Stimulated activated CD4-positive, alpha-beta T cell treated with anti-CD3 and anti-CD28 coated beads, Interleukin-12 subunit alpha, Interleukin-12 subunit beta, amount 100 ng/mL, for 24 hours (primary cell): ENCODE measurements at places on chromosomes 2 and 18.

GRCh38 chr2:80292474-80292873 lies 12.1 kb downstream of the LRRTM1 start:
- DNase-seq: no peak

GRCh38 chr2:55045780-55046179 lies 4.5 kb downstream of the RTN4 start:
- no peak for DNase-seq

GRCh38 chr18:1252936-1253335 lies 348.3 kb downstream of the ADCYAP1 start:
- no peak for DNase-seq

GRCh38 chr18:79136742-79137141 lies 67.5 kb downstream of the ATP9B start:
- DNase-seq: no peak

DNA sequence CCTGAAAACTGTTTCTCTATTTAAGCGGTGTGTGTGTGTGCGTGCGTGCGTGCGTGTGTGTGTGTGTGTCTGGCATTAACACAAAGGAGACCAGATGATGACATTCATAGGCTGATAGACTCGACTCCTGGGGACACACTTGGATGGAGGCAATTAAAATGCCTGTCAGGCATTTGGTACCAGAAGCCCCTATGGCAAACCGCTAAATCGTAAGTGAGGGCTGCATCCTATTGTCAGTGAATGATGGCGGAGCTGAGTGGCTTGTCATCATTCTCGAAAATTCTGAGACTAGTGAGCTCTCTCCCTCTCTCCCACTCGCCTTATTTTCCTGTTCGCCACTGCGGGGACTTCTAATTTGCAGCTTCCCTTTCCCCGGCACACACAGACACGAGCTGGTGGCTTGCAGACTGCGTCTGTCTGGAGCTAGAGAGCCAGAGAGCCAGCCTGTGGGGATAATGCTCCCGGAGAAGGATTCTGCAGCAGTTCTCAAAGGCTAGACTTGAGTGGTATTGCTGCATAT lies 155.4 kb downstream of the MAP2 start:
- DNase-seq: no peak

- DNase-seq: no peak
These were observed 665.9 kb downstream of the CBLN2 start for GRCh38 chr18:71878226-71878625.

GRCh38 chr2:7815726-7816125 lies 866.1 kb upstream of the ID2 start:
- DNase-seq: no peak

- DNase-seq: no peak
These were observed 14.6 kb upstream of the ACOXL start for GRCh38 chr2:110717734-110718133.

DNA sequence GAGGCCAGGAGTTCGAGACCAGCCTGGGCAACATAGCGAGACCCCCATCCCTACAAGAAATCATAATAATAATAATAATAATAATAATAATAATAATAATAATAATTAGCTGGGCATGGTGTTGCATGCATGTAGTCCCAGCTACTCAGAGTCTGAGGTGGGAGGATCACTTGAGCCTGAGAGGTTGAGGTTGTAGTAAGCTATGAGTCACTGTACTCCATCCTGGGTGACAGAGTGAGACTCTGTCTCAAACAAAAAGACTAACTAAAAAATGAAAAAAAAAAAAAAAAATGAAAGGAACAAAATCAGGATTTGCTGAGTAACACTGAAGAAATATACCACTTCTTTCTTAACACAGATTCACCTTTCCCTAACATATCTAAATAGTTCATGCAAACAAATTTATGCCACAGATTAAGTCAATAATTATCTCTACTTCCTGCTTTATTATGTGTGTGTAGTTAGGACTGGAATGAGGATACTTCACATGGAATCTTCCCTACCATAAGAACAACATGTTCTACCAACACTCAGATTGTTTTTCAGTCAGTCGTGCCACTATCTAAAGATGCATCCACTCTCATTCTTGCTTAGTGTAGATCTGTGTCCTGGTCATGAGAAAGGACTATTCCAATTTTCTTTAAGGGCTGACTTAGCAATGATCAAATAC lies 928.7 kb downstream of the SLC4A3 start:
- no peak for DNase-seq

GRCh38 chr2:126864861-126865260 lies 33.8 kb upstream of the TEX51 start:
- DNase-seq: no peak

DNA sequence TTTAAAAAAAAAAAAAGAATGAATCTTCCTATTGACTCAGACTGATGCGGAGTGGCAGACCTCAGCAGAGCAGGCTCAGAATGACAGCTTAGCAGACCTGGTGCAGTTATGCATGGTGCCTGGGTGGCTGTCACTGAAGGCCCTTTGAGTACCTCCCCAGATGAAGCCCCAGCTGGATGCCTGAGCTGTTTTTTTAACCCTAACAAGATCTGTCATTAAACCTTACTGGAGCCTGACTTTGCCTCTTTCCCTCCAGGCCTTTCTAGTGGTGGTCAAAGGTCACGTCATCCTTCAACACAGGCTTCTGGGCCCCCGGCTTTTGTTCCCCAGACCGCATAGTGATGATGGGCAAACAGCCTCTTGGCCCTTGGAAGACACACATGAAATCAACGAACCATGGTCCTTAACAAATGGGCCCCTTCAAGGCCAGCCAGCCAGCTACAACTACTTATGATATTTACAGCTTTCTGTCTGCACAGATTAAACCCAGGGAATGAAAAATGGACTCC lies 138.3 kb upstream of the CYP1B1 start:
- no peak for DNase-seq

DNA sequence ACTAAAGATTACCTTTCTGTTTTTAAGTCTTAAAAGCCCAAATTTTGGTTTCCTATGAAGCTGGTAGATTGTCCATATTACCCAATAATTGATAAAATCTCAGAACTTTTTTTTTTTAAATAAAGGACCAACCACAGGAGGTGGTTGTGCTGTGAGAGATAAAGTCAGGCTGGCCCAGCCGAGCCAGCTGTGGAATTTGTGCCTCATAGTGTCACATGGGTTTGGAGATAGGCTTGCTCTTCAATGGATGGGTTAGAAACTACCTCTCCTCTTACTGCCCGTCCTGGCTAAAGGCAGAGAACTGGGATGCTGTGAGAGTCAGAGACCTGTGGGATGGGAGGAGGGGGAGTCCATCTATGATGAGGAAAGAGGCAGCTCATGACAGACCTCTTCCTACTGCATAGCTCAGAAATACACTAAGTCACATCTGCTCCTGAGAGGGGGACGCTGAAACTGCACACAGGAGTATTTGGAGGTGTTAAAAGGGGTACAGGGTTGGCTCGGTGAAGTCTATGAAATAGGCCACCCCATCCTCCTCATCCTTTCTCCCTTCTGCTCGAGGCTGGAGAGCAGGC lies 99.7 kb upstream of the MGAT4A start:
- DNase-seq: no peak

GRCh38 chr2:109242654-109243331 lies 113.8 kb downstream of the SH3RF3 start:
- no peak for DNase-seq

GRCh38 chr2:114032705-114033104 lies 142.8 kb downstream of the ACTR3 start:
- no peak for DNase-seq

DNA sequence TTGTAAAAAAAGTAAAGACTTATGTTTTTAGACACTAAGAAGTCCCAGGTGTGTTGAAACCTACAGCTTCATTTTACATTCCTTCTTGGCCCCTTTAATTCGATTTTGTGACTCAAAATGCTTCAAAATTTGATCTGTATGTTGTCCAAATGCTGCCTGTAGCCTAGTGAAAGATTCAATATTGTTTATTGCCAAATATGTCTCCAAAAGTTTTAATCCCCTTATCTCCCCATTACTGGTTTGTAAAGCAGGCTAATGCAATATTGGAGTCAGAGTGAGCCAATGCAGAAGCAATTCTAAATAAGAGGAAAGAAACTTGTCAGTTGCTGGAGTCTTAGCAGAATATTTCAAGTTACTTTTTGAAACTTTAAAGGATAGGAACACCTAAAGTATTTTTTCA lies 287.0 kb upstream of the ZC3H15 start:
- no peak for DNase-seq

DNA sequence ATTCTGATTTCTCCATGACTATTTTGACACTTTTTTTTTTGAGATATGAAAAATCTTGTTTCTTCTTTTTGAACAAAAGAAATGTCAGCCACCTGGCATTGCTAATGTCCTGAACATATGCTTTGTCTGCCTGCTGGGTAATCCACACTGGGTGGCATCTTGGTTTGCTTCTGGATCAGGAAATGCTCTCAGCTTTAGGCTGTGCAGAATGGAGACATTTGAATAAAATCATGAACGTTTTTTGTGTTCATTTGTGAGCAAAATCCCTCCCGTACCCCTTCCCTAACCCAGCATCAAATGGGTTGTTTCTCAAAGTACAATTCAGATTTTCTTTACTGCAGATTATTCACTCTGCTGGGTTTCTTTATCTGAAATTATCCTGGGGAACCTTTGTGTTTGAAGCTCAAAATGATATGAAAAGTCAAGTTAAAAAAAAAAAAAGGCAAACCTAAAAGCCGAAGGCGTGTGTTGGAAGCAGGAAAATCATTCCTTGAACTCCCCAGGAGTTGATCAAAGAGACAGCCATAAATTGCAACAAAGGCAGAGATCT lies 53.4 kb upstream of the KLF7 start:
- no peak for DNase-seq

GRCh38 chr2:28678944-28679343 lies 72.7 kb upstream of the PPP1CB start:
- DNase-seq: no peak

GRCh38 chr2:122412360-122412759 lies 656.9 kb downstream of the TSN start:
- DNase-seq: no peak

- DNase-seq: no peak
These were observed 970.6 kb upstream of the ACVR2A start for GRCh38 chr2:146874260-146874658.

DNA sequence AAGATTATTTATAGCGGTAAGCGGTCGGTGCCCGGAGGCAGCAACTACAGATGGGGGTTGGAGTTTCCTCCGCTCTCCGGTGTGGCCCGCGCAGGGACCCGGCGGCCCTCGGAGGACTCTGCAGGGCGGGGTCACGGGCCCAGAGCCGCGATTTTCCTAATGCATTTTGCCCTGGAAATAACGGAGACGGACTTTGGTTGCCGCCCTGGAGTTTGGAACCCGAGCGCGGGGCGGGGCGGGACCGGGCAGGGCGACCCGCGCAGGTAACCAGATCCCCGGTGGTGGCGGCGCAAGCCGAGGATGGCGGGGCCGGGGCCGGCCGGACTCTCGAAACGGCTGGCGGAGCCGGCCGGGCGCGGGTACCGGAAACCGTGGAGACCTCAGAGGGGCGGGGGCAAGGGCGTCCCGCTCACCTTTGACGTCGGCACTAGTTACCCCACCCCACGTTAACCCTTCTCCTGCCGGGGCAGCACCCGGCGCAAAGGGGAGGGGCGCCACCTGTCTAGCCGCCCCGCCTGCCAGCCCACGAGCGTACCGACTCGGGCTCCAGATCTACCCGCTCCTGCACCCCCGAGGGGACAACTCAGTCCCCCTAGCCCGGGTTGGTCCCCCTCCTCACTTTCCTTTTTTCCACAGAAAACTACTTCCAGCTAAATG lies 2.9 kb downstream of the CYP26B1 start:
- DNase-seq: no peak

- DNase-seq: no peak
These were observed 221.2 kb downstream of the IRS1 start for GRCh38 chr2:226578373-226578772.

GRCh38 chr2:181780047-181780651 lies 99.8 kb upstream of the NEUROD1 start:
- DNase-seq: no peak

DNA sequence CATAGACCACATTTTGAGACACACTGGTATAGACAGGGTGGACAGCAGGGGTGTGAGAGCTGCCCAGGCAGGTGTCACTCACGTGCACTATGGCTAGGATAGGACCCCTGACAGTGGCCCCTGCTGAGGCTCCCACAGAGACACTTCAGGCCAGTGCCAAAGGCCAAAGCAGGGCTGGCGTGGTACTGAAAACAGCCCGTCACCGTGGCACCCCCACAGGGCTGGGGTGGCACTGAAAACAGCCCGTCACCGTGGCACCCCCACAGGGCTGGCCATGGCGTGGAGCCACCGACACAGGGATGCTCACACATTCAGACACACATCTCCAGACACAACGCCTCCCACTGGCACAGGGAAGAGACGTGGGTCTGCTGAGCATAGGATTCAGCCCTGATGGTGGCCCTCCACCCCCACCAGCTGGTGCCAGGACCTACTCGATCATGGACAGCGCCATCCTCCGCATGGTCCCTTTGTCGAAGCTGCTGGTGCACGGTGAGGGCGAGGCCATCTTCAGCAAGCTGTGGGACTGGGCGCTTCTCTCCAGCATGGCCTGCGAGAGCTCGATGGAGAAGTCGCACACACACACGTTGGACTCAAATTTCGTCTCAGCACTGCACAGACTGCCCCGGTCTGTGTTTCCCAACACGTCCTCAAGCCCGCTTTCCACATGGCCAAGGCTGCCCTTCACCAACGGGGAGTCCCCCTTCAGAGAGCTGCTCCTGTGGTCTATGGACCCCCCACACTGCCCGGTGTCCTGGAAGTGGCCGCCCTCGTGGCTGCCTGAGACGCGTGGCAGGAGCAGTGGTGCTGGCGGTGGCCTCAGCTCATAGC lies 34.1 kb downstream of the ANKMY1 start:
- DNase-seq: no peak

GRCh38 chr2:210195101-210195852 lies 24.1 kb upstream of the KANSL1L start:
- DNase-seq: no peak

- DNase-seq: peak; percentile 16
These were observed at the start of gene MSL3B for GRCh38 chr2:233867993-233868532. Gene MSL3B, minus strand, starts transcription at chr2:233868386.

- DNase-seq: no peak
These were observed 6.7 kb downstream of the DLX1 start for GRCh38 chr2:172091761-172092566.

DNA sequence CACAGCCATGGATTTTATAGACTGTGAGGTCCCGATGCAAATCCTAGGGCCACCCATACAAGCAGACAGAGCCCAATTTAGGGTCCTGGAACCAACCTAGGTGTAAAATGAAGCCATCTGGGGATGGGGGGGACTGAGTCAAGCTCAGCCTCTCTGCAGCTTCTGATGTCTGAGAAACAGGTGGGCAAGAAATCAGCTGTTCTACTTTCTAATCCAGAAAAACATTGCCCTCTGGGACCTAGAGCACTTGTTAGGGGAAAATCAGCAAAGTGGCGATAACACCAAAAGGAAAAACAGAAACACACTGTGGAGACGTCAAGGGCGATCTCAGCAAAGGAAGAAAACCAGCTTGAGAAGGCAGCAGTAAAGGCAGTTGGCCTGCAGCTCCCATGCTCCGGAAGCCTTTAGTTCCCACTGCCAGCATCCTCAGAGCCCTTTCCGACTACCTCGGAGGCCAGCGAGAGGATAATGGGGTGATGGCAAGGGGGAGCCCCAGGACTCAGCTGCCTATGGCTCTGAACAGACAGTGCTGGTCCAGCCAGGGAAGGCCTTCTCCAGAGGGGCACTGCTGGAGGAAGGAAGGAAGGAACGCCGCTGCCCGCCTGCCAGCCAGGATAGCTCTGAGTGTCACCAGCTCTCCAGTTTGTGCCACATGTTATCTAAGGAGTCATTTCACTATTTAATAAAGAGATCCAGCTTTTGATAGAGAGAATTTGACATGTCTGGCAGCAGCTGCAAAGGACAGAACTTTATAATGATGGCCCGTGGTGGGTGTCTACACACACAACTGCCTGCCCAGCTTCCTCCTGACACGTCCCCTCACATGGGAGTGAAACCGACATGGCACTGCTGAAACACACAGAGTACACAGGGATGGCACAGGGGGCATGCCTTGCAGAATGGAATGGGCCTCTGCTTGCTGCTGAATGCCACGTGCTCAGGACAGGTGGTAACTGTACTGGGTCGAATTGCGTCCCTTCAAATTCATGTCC lies 37.7 kb downstream of the HS1BP3 start:
- no peak for DNase-seq
